Stimulated activated CD4-positive, alpha-beta T cell treated with anti-CD3 and anti-CD28 coated beads, Interleukin-1b, Interleukin-23, amount 100 ng/mL, for 1 hour (primary cell): ENCODE measurements at places on chromosomes 6 and 20.

DNA sequence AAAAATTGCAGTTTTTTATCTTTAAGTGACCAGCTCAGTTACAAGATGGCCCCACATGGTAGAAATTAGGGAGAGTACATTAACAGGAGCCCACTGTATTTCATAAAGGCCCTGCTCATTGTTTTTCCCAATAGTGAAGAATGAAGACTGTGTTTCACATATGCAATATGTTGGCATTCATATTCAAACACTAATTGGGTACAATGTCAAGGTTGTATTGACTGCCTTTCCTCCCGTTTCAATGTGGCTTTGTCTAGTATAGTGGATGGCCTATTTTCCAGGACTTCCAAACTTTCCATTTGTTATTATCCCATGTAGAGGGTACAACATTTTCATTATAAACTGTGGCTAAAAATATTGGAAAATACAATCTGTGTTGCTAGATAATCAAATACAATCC is 51.3 kb downstream of the HDDC2 start:
- DNase-seq = no peak

GRCh38 chr6:781350-781961 is 88.5 kb upstream of the EXOC2 start:
- DNase-seq = no peak

GRCh38 chr6:121439475-121439874 is 4.0 kb downstream of the GJA1 start:
- DNase-seq = no peak

- DNase-seq = no peak
These were observed 24.5 kb downstream of the NCOA7 start for GRCh38 chr6:125815080-125815910.

- DNase-seq = no peak
These were observed 407.1 kb upstream of the MARCKS start for GRCh38 chr6:113450061-113450465.

DNA sequence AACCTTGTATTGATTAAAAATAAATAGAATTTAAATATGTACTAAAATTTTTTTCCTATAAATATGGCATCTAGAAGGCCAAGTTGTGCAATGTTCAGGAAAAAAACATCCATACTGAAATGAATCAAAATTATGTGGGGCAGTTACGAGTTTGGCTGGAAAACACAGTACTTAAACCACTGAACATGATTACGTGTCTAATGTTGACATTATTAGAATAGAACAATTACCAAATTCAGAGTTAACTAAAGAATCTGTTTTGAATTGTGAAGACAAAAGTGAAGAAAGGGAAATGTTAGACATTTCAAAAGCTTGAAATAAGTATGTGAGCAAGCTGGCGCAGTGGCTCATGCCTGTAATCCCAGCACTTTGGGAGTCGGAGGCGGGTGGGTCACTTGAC is 57.2 kb downstream of the KLHL31 start:
- no peak for DNase-seq

DNA sequence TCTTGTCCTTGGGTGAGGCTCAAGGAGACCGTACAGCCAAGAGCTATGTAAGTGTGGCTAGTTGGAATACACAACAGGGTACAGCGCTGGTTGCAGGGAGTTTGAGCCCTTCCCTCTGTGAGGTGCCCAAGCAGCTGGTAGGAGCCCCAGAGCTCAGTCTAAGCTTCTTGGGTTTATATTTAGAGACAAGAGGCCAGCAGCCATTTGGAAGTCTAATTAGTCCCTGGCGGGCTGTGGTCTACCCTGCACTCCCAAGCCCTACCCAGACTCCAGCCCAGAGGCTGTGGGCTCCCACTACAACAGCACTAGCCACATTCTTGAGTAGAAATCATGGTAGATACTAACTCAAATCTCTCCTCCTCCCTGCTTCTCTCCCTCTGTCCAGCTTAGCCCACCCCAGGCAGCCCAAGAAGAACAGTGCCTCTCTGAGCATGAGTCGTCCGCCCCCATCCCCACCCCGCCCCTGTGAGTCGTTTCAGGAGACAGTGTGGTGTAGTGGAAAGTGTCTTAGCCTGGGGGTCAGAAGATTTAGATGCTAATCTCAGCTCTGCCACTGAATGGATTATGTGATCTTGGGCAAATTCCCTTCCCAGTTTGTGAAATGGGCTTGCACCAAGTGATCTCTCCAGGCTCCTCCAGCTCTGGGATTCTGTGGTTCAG is 37.8 kb downstream of the EIF2S2 start:
- no peak for DNase-seq
